Inflammatory macrophage (primary cell): ENCODE measurements at places on chromosomes 3 and 15.

DNA sequence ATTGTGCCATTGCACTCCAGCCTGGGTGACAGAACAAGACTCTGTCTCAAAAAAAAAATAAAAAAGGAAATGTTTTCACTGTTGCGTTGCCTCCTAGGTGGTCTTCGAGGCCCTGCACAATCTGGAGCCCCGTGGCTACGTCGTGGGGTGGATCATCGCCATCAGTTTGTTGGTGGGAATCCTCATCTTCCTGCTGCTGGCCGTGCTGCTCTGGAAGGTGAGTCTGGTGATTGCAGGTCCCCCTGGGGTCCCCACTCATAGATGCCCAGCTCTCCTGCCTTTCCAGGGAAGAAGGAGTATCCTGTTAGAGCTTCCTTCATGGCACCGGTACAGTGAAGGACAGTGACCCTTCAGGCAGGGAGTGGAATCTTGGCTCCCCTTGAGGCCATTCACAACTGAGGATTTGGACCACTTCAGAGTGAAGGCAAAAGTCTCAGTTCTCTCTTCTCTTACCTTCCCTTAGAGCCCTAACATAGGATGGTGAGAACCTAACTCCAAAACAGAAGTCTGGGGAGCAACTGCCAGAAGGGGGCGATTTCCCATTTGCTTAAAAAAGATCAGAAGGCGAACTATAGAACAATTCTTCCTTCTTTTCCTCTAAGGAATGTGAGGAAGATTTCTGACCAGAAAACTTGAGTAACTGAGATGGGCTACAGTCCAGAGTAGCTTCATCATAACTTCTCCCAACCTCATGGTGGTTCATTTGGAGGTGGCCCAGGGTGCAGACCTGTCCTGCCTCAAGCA lies 57.8 kb upstream of the CTDSPL start:
- no peak for DNase-seq

DNA sequence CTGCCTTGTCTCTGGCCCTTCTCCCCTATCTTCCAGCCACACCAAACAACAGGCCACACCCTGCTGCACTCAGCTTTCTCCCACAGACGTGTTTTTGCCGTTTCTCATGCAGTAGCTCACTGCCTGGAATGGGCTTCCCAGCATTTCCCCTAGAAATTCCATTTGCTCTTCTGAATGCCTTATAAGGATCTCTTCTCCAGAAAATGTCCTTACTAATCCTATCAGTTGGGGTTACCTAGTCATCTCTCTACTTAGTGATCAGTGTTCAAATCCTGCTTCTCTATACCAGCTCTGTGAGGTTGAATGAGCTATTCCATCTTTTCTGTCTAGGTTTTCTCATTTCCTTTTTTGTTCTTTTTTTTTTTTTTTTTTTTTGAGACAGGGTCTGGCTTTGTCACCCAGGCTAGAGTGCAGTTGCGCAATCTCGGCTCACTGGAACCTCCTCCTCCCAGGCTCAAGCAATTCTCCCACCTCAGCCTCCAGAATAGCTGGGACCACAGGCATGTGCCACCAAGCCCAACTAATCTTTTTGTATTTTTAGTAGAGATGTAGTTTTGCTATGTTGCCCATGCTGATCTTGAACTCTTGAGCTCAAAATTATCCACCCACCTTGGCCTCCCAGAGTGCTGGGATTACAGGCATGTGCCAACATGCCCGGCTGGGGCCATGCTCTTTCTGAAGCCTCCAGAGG lies 98.2 kb upstream of the CHD2 start:
- DNase-seq, result peak; percentile 52

DNA sequence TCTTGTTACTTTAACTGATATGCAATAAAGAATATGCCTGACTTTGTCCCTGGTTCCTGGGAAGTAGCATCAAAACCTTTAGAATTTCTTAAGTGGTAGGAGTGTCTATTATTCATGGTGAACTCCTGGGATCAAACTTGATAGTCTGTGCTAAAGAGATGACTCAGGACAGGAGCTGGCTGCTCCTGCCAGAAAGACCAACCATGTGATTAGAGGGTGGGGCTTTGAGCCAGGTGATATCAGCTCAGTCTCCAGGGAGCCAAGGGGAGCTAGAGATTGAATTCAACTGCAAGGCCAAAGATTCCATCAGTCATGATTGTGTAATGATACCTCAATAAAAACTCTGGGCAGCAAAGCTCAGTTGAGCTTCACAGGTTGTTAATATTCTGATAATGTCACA lies 20.6 kb upstream of the TMC3 start:
- DNase-seq, result no peak

DNA sequence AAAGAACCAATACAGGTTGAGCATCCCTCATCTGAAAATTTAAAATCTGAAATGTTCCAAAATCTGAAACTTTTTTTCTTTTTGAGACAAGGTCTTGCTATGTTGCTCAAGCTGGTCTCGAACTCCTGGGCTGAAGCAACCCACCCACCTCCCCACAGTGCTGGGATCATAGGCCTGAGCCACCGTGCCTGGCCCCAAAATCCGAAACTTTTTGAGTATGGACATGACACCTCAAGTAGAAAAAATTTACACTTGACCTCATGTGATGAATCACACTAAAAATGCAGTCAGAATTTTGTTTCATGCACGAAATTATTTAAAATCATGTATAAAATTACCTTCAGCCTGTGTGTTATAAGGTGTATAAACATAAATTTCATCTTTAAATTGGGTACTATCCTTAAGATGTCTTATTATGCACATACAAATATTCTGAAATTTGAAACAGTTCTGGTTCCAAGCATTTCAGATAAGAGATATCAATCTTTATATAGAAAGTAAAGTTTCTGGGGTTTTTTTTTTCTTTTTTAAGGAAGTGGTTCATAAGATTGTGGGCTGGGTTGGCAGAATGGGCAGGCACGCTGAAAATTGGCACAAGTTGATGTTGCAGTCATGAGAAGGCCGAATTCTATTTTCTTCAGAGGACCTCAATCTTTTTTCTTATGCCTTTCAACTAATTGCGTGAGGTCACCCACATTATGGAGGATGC lies 72.5 kb downstream of the SPRED1 start:
- peak; percentile 40 for DNase-seq

DNA sequence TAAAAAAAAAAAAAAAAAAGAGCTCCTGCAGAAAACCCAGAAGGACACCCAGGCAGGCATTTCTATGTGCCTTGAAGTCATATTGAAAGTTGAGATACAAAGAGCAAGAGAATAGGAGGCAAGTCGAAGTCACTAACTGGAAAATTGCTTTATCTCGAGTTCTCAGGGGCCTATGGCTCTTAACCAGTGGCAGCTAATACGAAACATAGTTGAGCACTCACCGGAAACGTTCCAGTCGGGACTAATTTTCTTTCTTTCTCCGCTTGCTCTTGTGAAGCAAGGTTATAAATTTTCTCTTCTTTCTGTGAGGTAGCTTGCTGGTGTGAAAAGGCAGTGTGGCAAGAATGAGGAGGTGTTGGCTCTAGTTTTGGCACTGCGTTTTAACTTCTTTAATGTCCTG lies 181.5 kb downstream of the ADAMTS9 start:
- DNase-seq, result no peak

DNA sequence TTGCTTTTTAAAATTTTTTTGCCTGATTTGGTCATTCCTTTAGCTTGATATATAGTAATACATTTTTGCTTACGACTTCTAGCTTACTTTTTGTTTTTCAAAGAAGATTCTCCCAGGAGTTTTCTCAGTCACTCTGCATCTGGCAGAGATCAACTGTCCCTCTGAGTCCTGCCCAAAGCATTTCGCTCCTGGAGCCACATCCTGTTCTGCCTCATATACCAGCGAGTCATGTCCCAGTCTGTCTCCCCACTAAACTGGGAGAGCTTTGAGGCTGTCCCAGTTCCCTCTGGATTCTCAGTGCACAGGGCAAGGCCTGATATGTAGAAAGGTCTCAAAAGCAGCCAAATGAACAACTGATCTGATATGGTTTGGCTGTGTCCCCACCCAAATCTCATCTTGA lies 326.3 kb downstream of the ARRDC4 start:
- DNase-seq, result no peak

- no peak for DNase-seq
Observed at GRCh38 chr3:191303596-191303995, 25.6 kb upstream of the CCDC50 start.

DNA sequence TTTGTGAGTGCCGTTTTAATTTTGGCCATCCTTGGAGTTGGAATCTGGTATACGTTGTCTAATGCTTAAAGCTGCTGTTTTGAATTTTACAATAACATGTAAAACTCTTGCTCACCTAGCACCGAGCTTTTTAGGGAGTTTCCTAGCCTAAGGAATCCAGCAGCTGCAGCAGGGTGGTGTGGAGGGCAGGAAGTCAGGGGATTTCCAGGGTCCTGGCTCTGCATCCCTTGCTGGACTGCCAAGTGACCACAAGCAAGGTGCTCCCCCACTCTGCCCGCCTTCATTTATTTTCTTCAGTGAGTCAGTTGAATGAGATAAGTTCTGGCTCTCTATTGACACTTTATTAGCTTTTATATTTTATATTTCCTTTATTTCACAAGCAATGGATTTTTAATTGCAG lies 113.7 kb downstream of the ATG7 start:
- DNase-seq, result no peak

DNA sequence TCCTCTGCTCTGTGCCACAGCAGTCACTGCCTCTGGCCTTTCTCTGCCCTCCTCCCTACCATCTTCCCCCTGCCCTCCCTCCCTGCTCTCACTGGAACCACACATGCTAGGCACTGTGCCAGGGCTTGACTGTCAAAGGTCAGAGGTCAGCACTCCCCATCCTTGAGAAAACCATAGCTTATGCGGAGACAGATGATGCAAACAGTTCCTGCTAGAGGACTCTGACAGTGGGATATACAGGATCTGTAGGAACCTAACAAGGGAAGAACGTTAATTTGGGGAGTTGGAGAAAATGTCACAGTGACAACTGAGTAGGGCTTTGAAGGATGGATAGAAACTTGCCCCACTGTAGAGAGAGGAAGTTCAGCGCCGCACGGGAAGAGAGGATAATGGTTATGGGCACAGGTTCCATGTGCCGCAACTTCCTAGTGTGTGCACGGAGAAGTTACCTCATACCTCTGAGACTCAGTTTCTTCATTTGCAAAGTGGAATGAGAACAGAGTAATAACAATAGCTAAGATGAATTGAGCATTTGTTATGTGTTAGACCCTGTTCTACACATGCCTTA lies 29.3 kb upstream of the XYLB start:
- peak; percentile 44 for DNase-seq

GRCh38 chr15:35885870-35886269 lies 339.9 kb upstream of the DPH6 start:
- DNase-seq, result no peak

GRCh38 chr3:129311054-129311902 lies 32.6 kb downstream of the HMCES start:
- no peak for DNase-seq

- no peak for DNase-seq
Observed at GRCh38 chr3:115099986-115100571, 47.0 kb downstream of the ZBTB20 start.

GRCh38 chr3:139307072-139307491 lies 36.7 kb upstream of the MRPS22 start:
- DNase-seq, result no peak
